ELR (cell line): ENCODE measurements at places on chromosomes 7 and 10.

DNA sequence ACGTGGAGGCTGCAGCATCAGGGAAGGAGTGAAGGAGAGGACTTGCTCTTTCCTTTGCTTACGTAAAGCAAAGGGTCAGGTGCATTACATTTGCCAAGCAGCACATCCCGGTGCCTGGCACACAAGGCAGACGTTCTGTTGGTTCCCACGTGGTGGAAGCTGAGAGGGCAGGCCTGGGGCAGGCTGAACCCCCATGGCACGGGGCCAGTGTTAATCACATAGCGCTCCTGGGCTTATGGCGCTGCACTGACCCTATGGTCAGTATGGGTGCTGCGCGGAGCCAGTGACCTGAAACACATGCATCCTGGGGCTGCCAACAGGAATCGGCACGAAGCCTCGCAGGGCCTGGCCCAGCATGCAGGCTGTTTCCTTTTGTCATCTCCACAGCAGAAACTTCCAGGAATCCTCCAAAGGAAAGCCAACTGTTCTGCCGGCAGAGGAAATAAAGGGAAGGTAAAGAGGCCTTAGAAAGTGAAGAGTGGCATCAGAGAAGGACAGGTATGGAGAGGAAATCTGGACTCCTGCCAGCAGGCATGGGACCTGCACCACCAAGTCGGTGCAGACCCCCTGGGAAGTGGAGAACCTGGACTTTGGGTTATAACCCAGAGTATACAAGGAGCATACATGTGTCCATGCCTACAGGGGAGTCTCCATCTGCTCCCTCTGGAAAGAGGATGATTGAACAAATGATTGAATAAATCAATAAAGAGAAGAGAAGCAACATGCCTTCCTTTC is 560.2 kb downstream of the TCERG1L start:
- DNase-seq, result no peak

DNA sequence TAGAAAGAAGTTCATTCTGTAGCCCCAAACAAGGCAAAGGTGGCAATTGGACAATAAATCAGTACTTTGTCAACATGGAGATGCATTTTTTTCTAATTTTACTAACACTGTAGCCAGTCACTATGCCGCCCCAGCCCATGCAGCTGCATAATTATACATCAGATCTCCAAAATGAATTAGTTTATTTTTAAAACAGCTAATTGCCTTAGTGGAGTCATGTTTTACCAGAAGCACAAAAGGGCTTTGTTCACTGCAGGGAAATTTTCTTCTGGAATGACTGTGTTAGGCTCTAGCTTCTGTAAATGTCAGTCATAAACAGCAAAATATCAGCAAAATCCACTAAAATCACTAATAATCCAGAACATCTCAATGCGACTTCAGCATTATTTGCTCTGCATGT is 20.1 kb upstream of the HDAC9 start:
- DNase-seq, result no peak

DNA sequence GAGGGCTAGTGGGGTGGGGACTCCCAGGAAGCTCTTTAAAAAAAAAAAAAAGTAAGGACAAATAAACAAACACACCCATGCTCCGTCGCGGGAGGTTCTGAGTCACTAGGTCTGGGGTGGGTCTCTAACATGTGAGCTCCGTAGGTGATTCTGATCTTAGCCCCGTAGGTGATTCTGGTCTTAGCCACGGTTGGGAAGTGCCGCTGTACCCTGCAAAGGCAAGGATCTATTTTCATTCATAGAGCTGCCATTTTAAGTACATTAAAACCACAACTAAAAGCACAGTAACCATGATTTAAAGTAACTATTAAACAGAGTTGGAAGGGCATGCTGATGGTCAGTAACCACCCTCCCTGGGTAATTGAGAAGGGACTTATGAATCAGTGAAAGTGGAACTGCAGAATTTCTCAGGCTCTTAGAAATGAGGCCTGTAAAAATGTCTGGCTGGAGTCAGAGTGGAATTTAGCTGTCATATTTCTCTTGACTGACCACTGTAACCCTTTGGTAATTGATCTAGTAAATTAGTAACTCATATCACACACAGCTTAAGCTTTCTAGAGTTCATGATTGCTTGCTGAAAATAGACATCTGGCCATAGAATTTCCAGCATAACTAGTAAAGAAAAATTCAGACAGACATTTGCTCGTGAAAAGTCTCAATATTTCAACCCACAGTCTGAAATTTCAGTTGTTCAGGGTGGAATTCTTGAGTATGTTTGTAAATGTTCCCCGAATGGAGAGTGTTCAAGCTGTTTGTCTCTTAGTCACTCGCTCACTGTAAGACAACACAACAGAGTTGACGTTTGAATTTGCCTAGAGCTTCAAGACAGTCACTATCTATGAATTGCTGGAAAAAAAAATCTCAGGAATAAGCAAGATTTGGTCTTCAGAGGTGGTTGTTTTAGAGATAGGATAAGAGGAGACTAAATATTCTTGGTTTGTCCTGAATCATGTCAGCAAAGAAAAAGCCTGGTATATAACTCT is 34.2 kb upstream of the TCF7L2 start:
- DNase-seq, result peak; percentile 71

- no peak for DNase-seq
Measured at GRCh38 chr10:5645944-5646617, 20.3 kb downstream of the ASB13 start.

DNA sequence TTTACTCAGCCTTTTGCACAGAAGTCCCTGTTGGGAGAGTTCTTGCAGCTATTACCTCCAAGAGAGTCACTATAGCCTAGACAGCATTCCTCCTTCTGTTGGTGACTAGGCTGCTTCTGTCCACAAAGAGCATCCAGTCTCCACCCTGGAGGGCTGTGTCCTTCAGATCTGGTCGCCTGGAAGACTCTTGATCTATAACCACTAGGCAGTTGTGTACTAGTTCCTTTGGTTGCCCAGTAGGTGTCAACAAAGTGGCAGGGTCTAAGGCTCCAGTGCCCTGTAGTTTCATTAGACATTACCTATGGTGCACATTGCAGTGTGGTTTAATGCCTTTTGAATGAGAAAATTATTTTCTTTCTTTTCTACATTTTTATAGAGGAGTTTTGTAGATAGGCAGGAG is 11.3 kb upstream of the AKR1C2 start:
- peak; percentile 32 for DNase-seq

DNA sequence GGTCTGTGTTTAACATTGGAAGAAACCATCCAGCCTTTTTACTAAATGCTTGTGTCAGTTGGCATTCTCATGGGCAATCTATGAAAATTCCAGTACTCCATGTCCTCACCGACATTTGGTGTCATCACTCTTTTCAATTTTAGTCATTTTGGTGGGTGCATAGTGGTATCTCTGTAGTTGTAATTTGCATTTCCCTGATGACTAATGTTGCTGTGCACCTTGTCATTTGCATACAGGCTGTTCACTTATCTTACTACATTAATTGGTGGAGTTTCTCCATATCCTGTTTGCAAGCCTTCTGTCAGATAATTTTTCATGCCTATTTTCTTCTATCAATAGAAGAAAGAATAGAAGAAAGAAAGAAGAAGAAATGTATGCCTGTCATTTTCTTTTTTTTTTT is 73.7 kb downstream of the PLPP4 start:
- DNase-seq, result no peak

DNA sequence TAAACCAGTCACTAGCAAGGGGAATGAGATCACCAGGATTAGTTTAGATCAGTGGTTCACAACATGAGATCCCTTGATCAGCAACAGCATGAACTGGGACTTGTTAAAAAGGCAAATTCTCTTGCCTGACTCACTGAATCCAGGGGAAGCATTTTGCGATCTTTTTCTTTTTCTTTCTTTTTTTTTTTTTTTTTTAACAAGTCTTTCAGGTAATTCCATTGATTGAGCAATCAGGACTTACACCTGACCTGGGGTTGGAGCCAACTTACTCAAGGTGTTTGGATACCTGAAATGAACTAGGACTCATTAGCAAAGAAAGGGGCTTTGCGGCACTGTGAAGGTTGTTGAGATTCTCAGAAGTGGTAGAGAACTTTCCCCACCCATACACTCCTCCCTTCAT is 47.1 kb upstream of the PRR15 start:
- no peak for DNase-seq
